Stimulated activated CD8-positive, alpha-beta memory T cell treated with anti-CD3 and anti-CD28 coated beads, Interleukin-7, amount 100 ng/mL, for 4 hours (primary cell): ENCODE measurements at places on chromosomes 6 and 20.

- DNase-seq: no peak
These were observed 11.8 kb downstream of the LOC128125822 start for GRCh38 chr6:63584125-63584514.

- no peak for DNase-seq
These were observed 4.0 kb upstream of the ADGRF5 start for GRCh38 chr6:46925563-46926253.

GRCh38 chr6:98670045-98670746, 164.2 kb upstream of the POU3F2 start:
- DNase-seq: no peak

- no peak for DNase-seq
These were observed 408.6 kb upstream of the ADGRB3 start for GRCh38 chr6:68226460-68226859.

DNA sequence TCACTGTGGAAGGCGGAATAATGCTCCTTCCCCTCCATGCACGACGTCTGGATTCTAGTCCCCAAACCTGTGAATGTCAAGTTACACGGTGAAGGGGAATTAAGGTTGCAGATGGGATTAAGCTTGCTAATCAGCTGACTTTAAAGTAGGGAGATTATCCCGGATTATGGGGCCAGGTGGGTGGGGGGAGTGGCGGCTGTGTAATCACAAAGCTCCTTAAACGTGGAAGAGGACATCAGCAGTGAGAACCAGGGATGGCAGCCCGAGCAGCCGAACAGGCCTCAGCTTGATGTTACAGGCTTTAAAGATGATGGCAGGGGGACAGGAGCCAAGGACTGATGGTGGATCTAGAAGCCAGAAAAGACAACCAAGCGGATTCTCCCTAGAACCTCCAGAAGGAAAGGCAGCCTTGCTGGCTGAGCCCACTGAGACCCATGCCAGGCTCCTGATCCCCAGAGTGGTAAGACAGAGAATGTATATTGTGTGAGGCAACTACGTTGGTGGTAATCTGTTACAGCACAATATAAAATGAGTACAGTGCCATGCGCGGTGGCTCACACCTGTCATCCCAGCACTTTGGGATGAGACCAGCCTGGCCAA, 117.5 kb downstream of the SCML4 start:
- DNase-seq: no peak

GRCh38 chr20:22836877-22837276, 198.2 kb upstream of the SSTR4 start:
- DNase-seq: no peak

GRCh38 chr6:56328728-56329090, 81.3 kb upstream of the COL21A1 start:
- no peak for DNase-seq

GRCh38 chr6:71321314-71321713, 32.7 kb downstream of the OGFRL1 start:
- no peak for DNase-seq

DNA sequence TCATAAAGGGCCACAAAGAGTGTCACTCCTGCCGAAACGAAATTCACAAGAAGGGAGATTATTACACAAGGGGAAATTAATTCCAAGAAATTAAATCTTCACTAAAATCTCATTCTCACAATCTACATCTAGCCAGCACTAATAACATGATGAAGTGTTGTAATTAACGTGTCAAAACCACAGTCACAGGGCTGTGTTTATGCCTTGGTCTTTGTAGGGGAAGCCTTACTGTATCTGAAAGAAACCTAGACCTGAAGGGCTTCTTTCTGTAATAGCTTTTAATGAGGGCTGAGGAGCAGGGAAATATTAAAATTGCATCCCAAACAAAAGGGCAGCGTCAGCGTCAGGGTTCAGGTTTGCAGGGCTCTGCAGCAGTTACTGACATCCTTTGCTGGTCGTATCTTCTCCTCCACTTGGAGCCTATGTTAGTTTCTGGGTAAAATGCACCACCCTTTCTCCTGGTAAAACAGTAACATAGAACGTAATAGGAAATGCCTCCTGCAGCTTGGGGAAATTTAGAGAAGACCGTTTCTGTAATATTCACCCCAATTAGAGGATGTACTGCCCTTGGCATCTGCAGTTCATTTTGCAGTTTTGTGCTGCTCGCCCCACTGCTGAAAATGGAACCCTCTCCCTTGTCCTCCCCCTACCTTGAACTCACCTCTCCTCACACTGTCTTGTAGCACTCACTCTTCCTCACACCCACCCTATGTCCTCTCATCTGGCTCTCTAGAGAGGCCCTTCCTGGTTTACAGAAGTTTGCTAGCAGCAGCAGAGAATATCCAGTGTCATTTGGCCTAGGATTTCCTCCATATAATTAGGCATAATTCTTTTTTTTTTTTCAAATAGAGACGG, 109.0 kb upstream of the TRAF3IP2 start:
- no peak for DNase-seq

- no peak for DNase-seq
These were observed 766 bp upstream of the TINAG start for GRCh38 chr6:54307439-54307910.

DNA sequence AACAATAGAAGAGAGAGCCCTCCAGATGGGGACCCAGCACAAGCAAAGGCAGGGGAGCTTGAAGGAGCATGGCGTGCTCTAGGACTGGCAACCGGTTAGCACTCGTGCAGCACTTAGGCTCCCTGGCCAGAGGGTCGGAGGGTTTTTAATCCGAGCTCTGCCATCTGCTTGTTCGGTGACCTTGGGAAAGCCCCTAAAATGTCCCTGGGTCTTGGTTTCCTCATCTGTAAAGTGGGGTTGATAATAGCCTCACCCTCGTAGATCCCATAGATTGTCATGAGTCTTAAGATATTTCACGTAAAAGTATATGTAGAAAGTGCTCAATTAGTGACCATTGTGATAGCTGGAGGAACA, 16.6 kb upstream of the HCK start:
- no peak for DNase-seq

- no peak for DNase-seq
These were observed 26.3 kb upstream of the SLC22A3 start for GRCh38 chr6:160321729-160322505.

DNA sequence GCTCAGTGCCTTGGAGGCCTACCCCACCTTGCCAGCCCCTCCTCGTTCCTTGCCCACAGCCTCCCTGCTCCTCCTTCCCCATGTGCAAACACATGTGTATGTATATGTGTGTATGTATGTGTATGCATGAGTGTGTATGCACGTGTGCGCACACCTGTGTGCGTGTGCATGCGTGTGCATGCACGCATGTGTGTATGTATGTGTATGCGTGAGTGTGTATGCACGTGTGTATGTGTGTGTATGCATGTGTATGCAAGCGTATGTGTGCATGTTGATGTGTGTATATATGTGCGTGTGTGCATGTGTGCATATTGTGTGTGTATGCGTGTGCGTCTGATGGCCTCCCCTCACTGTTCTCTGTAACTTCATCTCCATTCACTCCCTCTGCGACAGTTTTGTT, 74.7 kb downstream of the SRC start:
- no peak for DNase-seq

- DNase-seq: no peak
These were observed 49.5 kb downstream of the YTHDF1 start for GRCh38 chr20:63166193-63167020.

GRCh38 chr20:6828794-6829423, 61.4 kb downstream of the BMP2 start:
- no peak for DNase-seq

- no peak for DNase-seq
These were observed 55.1 kb upstream of the CEP162 start for GRCh38 chr6:84282550-84282949.

GRCh38 chr6:90865513-90865912, 278.6 kb upstream of the MAP3K7 start:
- DNase-seq: no peak

DNA sequence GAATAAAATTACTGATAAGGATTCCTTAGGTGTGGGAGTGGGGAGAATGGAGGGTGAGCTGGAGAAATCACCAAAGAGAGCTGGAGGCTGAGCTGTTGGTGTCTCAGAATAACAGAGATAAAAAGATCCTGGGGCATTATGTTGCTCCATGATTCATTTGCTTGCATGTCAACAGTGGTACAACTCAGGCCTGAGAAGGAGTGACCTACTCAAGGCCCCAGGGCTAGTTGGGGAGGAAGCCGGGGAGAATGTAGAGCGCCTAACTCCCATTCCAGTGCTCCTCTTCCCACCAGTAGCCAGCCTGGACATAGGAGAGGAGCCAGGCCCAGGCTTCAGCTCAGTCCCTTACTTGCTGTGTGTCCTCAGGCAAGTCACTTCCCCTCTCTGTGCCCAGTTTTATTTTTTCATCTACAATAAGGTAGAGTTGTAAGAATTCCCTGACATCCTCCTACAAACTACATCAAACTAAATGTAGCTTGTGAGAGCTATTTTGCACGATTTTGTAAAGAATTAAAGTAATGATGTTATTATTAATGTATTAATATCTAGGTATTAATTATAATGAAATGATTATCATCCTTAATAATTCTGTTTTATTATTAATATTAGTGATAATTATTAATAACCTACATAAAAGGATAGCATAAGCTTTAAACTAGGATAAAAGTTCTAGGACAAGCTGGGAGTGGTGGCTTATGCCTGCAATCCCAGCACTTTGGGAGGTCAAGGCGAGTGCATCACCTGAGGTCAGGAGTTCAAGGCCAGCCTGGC, 250.9 kb upstream of the SULF2 start:
- no peak for DNase-seq

- no peak for DNase-seq
These were observed 288.5 kb upstream of the STXBP5 start for GRCh38 chr6:146915671-146916127.

- no peak for DNase-seq
These were observed 116.0 kb downstream of the GPR63 start for GRCh38 chr6:96721227-96721626.

DNA sequence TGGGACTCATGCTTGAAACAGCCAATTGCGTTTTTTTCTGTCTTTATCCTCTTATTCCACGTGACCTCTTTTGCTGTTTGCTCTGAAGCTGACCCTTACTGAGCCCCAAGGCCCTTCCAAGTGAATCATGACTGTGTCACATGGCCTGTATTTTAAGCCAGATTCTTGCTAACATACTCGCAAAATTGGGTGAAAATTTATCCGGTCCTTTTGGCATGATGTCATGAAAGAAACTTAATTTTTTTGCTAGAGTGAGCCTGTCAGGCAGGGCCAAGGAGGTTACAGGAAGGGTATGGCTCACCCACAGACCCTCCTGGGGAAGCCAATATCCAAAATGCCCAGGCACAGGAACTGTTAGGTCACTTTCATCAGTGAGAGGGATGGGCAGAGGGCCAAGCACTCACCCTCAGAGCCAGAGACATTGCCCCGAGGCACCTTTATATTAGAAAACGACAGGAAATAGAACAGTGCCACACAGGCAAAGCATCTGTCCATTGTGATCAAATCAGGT, 296.7 kb downstream of the CDH26 start:
- DNase-seq: no peak

DNA sequence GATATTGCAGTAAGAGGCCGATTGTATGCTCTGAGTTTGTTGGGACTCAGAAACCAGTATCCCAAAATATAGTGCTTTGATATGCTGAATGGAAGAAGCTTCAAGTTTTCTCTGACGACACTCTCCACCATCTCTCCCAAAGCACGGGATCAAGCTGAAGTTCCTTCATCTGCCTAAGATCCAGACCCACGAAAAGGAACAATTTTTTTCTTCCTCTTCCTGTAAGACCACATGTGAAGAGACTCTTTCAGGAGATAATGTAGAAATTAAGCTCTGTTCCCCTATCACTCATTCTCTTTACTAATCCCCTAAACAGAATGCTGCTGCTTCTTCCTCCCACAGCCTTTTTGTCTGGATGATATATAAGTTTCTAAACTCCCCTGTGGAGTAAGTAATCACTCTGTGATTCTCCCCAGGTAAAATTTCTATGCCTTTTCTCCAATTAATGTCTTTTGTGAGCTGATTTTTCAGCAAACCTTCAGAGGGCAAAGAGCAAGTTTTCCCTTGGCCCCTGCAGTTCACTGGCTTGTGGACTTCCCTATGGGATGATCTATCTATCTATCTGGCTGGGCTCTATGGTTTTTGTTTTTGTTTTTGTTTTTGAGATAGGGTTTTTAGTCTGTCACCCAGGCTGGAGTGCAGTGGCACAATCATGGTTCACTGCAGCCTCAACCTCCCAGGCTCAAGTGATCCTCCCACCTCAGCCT, 13.5 kb upstream of the PNRC1 start:
- DNase-seq: no peak

DNA sequence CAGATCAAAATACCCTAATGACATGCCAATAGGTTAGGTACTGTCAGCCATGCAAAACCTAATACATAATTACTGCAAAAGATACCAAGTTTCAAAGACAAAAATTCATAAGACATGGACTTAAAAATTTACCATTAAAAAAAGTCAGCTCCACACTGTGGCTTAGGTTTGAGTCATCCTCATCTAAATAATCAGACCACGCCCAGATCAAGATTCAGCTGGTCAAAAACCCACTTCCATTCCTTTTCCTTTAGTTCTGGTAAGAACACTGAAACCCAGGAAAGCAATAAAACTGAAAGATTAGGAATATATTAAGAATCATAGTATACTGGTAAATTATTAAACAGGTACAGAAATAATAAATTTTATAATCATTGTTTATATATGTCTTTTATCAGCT, 81.0 kb upstream of the ASF1A start:
- DNase-seq: no peak

DNA sequence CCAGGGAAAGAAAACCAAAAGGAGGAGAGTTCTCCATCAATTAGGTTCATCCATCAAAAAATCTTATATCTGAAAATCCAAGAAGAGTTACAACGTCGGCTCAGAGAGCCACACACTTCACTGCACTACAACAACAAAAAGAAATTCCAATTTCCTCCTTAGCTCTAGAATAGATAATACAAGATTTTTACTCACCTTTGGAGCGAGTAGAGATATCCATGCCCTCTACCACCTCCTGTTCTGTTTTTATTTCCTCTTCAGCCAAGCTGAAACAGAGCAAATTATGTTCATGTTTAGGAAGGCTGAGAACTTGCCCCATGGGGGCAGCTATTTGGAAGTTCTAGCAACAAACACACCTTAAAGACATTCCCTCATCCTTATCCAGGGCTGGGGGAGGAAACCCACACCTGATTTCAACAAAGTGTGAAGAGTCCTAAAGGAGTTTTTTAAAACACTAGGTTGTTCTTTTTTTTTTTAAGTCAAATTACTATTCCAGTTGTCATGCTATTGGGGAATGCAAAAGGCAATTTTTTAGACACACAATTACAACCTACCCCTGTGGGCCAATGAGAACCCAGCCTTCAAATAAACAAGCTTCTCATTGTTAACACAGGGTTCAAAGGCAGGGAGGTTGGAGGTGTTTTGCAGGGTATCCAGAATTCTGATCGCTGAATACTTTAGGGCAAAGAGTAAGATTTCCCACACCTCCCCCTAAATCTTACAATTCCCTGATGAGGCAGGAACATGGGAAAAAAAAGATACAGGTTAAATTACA, 8.7 kb downstream of the ZMYND8 start:
- no peak for DNase-seq

DNA sequence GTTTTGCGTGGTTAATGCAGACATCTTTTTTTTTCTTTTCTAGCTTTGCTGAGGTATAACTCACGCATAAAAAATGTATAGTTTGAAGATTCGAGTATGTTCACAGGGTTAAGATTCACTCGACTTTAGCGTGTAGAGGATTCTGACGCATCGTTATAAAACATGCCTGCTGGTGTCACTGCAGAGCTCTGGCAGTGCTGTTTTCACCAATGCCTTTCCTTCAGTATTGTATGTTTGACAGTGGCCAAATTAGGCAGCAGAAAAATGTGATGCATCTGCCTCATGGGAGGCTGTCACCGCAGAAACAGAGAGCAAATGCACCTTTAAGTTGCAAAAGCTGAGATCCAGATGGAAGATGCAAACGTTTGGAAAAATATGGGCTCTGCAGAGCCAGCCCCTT, 18.0 kb upstream of the SIRPB2 start:
- DNase-seq: no peak
